Brain pericyte (primary cell): ENCODE measurements at places on chromosomes 7 and 10.

DNA sequence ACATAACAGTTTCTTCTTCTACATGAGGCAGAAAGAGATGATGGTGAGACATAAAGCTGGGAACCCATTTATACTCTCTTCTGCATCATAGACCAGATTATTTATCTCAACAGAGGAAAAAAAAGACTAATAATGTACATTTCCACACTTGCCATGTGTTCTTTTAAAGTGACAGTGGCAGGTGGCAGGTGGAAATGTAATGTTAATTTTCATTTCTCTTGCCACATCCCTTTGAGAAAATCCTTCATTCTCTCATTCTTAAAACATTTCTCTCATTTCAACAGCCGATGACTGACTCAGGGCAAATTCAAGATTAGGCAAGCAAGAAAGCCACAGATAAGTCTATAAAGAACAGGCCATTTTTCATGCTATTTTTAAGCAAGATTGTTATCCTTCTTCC is 635.6 kb upstream of the SORCS1 start:
- no peak for DNase-seq

DNA sequence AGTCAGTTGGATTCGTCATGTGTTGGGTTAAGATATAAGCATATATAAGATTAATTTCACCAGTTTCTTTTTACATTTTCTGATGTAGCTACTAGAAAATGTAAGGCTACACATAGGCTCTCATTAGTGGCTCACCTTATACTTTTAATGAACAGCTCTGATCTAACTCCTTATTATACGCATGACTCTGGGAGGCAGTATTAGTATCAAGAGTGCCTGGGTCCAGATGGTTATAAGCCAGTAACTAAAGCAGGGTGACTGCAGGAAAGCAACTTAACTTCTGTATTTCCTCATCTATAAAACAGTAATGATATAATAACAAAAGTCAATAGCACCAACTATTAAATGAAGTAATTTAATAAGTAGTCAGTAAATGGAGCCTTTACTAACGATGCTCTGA is 1.4 kb upstream of the ELMO1 start:
- no peak for DNase-seq

DNA sequence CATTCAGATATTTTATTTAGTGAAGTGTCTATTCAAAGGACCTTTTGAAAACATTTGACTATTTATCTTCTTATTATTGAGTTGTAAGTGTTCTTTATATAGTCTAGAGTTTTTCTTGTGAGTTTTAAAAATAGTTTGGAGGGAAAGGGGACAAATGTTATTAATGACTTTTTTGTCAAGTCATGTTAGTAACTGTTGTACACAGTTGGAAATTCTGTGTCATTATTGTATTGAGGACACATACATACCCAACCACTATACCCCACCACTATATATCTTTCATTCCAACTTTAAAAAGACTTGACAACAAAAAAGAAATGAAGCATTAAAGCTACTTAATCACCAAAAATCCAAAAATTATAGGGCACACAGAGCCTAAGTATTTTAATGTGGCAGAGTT is 53.2 kb upstream of the OIT3 start:
- no peak for DNase-seq

DNA sequence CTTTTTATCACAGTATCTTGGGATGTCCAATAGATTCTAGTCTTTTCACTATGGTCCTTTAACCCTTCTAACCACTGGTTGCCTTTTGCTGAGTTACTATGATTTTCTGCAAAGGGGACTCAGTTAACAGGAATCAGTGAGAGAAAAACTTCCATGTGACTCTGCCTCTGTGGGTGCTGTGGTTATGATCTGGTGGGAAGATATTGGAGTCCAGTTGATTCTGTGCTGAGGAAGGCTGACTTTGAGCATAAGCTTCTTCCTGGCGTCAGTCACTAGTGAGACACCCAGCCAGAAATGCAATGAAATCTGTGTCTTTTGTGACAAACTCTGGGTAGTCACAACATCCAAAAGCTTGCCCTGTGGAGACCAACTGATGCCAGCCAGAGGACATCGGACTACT is 648.0 kb downstream of the SUGCT start:
- no peak for DNase-seq

DNA sequence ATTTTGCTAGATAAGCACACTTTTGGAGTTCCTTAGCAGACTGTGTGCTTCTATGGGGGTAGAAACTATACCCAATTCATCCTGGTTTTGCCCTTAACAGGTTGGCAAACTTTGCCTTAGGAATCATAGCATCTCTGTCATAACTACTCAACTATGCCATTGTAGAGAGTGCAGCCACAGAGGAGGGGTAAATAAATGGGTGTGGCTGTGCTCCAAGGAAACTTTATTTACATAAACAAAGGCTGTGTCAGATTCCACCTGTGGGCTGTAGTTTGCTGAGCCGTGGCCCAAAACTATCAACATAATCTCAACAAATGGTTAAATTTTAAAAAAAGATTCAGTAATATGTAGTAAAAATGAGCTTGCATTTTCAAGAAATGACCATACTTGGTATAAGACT is 51.6 kb upstream of the LAMB1 start:
- no peak for DNase-seq

- no peak for DNase-seq
These were observed 202.4 kb upstream of the GRB10 start for GRCh38 chr7:50985096-50985495.

DNA sequence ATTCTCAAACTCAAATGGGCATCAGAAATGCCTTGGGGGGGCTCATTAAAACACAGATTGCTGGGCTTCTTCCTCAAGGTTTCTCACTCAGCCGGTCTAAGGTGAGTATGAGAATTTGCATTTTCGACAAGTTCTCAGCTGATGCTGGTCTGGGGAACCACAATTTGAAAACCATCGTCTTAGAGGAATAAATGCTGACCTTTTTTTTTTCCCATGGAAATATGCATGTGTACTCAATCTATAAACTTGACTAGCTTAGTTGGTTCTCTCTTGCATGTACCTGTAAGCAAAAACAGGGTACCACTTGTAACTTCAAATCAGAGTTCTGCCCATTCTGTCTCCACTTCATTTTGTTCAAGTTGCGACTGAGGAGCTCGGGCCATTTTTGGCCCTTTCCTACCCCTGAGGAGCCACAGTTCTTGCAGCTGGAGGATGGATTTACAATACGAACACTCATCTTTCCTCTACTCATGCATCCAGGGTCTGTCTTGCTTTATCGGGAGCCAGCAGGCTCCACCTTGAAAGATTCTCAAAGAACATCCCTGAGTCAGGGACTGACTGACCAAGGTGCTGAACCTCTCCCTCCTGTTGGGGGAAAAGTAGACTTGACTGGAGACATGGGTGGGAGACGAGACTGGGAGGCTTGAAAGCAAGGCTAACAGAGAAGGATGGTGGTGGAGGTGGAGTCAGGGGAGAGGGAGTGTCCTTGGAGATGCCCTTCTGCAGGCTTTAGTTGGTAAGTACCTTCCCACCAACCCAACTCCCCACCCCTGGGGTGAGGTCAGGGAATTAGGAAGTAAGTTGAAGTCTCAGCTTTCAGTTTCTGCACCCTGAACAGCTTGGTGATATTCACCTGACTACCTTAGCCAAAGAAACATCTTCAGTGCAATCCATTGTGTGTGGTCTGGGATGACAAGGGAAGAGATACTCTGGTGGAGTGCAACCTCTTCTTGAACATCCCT is 3.7 kb upstream of the MAPK8 start:
- no peak for DNase-seq

DNA sequence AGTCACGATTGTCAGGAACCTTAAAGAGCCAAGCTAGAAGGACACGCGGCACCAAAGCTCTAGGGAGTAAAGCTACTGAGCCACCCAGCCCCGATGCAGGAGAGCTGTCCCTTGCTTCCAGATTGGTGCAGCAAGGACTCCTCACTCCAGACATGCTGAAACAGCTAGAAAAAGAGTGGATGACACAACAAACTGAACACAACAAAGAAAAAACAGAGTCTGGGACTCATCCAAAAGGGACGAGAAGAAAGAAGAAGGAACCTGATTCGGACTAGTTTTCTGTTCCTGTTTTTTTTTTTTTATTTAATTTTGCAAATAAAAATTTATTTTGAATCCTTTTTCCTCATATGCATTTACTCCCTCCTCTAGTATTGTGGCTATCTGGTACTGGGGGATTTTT is 11.4 kb upstream of the HKDC1 start:
- DNase-seq: no peak

DNA sequence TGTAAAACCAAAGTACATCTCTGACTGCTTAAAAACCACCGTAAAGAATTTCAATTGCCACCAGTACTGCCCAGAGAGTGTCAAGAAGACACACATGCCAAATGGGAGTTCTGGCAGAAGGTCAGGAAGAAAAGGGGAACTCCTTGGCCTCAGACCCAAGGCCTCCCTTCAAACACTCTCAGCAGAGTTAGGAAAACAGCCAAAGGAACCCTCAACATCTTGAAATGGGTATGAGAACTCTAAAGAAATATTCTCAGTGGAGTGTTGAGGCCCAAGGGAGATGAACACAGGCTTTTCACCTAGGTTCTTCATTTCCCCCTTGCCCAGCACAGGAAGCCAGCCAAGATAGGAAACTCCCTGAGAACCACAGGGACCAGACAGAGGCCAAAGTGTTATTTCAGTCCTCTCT is 96.1 kb upstream of the ASAH2 start:
- no peak for DNase-seq

DNA sequence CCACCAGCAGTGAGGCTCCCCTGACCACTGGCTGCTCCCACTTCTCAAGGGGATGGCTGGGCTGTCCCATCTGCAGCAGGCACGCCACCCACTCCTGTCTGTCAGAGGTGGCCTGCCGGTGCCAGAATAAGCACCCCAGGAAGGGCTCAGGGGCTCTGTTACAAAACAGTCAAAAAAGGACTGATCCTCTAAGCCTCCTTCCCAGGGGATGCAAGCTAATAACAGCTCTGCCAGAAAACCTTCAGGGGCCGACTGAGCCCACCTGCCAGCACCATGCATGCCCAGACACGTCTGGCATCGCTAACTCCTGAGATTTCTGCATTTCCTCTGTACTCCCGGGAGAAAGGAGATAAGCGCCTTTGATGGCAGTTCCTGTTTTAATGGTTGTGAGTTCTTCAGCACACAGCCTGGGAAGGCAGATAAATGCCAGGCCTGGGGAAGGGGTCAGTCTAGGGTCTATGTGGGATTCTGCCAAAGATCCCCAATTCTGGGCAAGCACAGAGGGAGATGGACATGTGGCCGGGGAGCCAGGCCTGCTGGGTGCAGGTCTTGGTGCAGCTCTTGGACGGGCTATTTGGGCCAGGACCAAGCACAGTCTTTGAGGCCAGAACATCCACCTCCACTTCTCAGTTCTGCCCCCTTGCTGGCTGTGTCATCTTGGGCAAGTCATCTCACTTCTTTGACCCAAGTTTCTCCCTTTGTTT is 128.4 kb downstream of the ARHGAP22 start:
- no peak for DNase-seq

DNA sequence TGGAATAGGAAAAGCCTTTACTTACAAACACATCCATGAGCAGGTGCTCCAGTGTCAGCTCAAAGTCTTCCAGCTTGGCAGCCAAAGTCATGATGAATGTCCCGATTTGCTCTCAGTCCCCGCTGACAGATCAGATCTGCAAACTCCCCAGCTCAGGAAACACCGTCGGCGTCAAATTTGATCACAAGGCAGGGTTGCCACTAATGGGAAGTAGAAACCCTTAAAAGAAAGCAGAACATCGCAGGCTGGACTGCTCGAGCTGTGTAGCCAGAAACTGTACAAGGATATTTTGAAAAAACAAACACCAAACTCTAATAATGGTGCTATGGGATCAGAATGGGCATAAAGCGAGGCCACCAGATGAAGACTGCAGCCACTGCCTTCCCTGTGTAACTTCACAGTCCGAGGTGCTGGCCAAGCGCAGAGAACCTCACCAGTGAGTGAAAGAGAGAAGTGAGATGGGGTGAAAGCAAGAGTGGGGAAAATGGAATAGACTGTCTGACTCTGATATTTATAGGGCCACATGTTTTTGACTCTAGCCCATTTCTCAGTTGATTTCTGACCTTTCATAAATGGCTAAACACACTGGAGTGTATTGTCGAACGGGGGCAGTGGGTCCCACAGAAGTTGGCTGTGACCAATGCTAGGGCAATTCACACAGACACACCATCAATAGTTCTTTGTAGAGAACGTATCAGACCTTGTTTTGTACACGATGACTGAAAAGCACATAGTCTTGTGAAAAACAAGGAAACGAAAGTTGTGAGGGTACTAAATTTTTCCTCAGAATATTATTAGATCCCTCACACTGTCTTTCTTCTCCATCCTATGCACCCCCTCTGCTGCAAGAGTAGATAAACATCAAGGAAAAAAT is 306.2 kb downstream of the FRMD4A start:
- no peak for DNase-seq

DNA sequence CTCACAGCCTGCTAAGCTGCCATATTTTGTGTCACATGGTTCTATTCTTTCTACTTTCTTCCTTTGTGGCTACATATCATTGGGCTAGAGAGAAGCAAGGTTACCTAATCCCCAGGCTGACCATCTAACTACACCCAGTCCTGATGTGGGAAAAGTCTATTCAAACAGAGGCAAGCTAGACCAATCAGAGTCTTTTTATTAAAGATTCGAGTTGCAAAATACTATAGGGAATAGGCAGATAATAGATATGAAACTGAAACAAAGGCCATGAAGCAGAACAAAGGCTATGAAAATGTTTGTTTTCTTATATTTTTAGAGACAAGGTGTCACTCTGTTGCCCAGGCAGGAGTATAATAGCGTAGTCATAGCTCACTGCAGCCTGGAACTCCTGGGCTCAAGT is 36.7 kb downstream of the MTERF1 start:
- DNase-seq: no peak

DNA sequence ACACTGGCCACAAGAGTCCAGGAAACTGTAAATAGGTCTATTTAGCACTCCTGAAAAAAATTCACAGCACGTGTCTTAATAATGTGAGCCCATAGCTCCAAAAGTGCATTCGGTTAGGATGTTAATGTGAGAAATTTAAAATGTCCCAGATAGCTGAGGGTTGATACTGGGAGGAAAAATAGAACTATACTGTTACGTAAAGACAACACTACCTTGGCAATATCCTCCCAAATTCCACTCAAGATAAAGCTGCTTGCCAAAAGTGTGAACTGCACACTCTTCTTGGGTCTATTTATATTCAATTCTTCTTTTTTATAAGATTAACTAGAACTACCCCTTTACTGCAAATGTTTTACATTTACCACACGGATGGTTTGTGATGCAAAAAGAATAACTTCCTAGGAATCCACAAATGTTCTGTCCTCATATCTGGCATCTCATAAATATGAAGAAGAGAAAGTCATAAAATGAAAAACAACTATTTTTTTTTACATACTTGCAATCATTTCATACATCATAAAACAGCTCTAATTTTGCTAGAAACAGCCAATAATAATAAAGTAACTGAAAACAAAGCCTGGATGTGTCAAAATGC is 10.4 kb downstream of the RAB11FIP2 start:
- no peak for DNase-seq

DNA sequence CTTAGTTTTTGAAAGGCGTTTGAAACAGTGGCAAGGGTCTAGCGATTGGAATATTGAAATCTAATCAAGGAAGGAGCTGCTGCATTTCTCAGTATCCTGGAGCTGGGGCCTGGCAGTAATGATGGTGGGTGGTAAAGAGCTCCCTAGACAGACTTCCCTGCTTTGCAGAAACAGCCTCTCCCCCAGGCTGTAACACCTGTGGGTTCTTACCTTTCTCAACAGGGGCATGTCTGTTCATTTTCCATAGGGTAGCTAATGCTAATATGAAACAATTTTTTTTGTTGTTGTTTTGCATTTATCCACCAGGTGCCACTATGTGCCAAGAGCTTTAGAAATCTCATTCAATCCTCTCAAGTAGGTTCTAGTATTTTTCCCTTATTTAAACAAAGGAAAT is 345.5 kb downstream of the REEP3 start:
- DNase-seq: no peak

- no peak for DNase-seq
These were observed 8.6 kb downstream of the GJD4 start for GRCh38 chr10:35613597-35614226.

GRCh38 chr7:73939528-73939927 is 78.6 kb downstream of the TMEM270 start:
- no peak for DNase-seq
